ENCODE measurements at places on chromosomes 2 and 18.

DNA sequence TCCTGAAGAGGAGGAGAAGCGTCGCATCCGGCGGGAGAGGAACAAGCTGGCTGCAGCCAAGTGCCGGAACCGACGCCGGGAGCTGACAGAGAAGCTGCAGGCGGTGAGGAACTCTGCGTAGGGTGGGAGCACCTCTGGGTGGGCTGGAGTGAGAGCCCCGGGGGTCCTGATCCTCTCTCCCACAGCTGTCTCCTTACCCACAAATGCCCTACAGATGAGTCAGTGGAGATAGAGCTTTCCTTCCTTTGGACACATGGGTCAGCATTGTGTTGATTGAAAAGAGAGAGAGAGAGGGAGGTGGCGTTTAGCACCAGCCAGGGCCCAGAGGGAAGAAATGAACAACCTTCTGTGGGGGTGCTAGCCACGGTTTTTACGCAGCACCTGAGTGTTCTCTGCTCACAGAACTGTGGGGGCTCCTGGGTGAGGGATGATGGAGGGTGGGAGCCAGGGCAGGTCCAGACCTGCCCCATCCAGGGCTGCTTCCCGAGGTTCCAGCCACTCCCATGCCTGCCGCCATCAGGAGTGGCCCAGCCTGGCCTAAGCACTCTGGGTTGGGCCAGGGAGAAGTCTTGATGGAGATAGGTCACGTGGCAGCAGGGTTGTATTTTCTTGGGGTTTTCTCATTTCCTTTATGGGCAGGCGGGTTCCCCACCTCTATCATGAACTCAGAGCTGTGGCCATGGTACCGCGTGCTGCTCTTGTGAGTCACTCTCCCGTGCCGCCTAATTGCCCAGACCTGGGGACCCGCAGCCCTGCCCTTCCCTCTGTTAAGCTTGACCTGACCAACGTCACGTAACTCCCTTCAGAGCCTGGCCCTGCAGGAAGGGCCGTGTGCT is 16.3 kb downstream of the FOSL2 start:
- DNase-seq = peak; percentile 49

- no peak for DNase-seq
Observed at GRCh38 chr18:45207328-45207727, 407.9 kb upstream of the SLC14A2 start.

GRCh38 chr2:27225526-27225925 is 8.4 kb downstream of the CAD start:
- DNase-seq = no peak

DNA sequence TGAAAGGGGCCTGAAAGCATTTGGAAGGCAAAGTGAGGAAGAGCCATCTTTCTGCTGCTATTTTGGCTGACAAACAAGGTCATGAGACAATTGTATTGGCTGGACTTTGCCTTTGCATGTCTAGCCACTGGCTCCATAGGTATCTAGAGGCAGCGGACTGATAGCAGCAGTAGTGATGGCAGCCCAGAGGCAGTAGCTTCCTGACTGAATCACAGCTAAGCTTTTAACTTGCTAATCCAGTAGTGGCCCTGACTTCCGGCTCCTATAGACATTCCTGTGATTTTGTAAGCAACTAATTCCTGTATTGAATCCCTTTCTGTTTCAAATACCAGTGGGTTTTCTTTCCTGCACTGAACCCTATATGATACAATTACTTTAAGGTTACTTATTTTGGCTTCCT is 69.8 kb upstream of the PDE1A start:
- no peak for DNase-seq

DNA sequence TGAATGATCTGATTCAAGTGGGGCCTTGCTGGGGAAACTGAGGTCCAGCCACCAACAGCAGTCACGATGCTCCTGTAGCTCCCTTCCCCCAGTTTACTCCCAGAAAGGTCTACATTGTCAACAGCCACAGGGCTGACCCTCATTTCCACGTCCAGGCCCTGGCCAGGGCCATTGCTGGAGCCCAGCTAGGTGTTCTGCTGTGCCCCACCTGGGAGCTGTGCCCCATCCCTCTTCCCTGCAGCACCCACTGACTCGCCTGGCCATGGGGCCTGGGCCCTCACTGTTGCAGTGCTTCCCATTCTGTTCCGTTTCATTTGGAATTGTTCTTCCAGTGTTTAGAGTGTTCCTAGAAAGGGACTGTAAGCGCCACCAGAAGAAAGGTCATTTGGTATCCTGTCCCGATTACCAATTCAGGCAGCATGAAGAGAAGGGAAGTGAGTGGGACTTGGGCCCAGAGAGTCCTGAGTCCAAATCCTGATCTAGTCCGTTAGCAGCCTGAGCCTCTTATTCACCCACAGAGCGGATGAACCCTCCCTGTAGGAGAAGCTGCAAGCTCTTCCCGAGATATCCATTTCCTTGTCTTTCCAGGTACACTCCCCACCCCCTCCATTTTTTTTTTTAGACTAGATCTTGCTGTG is 73.1 kb upstream of the HPCAL1 start:
- DNase-seq = no peak

DNA sequence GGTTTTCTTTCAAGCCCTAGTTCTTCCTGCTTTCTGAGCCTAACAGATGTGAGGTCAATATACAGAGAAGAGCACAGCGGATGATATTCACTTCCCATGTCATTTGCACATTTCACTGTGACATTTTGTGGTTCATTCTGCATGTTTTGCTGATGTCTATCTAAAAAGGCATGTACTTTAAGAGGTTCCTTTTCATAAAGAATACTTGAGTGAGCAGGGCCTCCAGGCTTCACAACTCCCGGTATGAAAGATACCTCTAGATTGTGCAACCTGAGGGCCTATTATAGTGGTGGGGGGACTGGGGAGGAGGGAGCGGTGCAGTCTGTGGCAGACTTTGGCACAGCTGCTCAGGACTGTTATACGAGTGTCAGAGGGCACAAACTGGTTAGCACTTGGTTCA is 54.6 kb downstream of the CPO start:
- no peak for DNase-seq

DNA sequence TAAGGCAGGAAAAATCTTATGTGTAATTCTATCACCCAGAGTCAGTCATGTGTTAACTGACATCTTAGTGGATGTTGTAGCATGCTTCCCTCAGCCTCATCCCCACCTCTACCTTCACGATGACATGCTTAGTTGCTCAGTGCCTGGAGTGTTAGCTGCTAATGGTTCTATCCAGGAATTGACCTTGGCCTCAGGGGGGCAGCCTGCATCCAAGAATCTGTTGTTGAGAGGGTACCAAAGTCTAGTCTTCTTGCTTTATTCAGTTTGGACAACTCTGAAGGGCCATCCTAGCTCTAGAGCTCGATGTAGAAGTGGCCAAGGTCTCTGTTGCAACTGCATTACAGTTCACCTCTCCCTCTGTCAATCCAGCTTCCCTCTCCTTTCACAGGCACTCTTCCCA is 61.2 kb downstream of the ACYP2 start:
- no peak for DNase-seq

GRCh38 chr18:32391126-32391525 is 79.6 kb downstream of the GAREM1 start:
- no peak for DNase-seq

DNA sequence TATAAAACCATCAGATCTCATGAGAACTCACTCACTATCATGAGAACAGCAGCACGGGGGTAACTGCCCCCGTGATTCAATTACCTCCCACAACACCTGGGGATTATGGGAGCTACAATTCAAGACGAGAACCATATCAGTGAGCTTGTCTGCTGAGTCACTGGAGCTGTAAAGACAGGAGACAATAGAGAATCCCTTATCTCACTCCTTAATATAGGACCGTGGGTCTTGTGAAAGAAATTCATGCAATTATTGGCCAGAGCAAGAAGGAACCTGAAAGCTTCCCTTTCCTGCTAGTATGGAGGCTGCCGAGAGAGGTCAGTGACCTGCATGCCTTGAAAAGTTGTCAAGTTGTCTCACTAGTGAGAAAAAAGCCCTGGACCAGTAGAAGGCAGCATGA is 9.5 kb upstream of the TNFAIP6 start:
- DNase-seq = no peak

GRCh38 chr2:189553504-189554088 is 27.0 kb downstream of the SLC40A1 start:
- no peak for DNase-seq

GRCh38 chr2:51650769-51651168 is 618.8 kb upstream of the NRXN1 start:
- DNase-seq = no peak

- DNase-seq = no peak
Observed at GRCh38 chr18:7980136-7980535, 413.0 kb downstream of the PTPRM start.

DNA sequence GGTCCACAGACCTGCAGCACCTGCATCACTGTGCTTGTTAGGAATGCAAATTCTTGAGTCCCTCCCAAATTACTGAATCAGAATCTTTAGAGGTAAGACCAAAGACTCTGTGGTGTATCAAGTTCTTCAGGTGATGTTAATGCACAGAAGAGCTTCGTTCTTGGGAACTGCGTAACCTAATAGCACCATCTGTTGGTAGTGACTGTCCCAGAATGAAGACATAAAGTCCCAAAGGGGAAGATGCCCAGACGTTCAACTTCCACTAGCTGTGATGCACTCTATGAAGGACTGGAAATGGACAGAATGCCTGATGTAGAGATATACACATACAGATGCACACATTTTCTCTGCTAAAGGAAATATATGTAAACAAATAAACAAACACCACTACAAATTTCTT is 576.0 kb downstream of the LRP1B start:
- no peak for DNase-seq

- no peak for DNase-seq
Observed at GRCh38 chr2:120174963-120175581, 48.1 kb downstream of the TMEM185B start.
